ENCODE measurements at places on chromosomes 4 and X.
A peak's percentile ranks its signal among the peaks of the same experiment; 100 is the strongest.

- DNase-seq = no peak
Measured at GRCh38 chr4:153521999-153522801, 56.0 kb downstream of the TMEM131L start.

DNA sequence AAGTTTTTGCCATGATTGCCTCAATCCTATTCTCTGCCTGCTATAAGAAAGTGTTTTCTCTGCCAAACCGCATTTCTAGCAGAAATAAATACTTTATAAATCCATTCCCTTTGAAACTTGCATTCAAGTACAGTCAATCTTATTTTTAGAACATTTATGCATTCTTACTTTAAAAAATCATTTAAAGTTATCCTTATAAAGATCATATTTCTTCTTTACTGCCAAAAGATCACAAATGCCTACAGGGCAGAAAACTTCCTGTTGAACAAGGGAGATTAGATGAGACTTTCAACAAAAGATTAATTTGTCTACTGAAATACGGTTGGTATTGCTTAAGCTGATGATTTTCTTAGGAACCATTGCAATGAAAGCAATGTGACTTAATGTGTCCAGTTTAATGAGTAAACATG, 207.2 kb upstream of the SLIT2 start:
- DNase-seq = no peak

DNA sequence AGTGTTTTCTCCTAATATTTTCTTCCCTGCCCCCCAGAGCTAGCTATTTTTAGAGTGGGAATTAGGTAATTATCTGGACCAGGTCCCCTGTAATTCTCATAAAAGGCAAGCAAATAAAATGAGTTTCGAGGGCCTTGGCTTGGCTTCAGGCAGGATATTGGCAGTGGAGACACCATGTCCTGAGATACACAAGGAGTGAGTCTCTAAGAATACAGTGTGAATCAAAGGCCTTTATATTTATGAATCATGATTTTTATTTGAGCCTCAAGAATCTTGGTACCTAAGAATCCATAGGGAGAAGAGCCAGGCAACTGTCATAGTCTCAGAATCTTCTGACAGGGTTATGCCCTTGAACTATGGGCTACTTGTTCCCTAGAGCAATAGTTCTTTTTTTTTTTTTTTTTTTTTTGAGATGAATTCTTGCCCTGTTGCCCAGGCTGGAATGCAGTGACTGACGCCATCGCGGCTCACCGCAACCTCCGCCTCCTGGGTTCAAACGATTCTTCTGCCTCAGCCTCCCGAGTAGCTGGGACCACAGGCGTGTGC, 205.4 kb downstream of the LDB2 start:
- no peak for DNase-seq

DNA sequence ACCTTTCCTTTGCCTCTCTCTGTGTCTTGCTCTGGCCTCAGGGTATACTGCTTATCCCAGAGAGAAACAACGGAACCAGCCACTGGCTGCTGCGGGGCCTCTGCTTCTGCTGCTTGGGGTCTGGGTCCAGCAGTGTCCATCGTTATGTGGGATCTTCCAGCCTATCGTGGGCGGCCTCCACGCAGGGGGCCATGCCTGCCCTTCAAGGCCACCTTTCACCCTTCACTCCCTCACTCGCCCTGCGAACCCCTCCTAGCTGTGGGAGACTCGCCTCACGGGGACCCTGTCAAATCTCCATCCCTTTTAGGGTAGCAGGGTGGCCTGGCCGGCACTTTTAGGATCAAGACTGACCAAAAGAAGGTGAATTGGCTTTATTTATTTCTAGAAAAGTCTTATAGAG, 19.3 kb upstream of the ABLIM2 start:
- DNase-seq = no peak

- DNase-seq = no peak
Measured at GRCh38 chrX:70954871-70955270, 24.0 kb upstream of the SLC7A3 start.

DNA sequence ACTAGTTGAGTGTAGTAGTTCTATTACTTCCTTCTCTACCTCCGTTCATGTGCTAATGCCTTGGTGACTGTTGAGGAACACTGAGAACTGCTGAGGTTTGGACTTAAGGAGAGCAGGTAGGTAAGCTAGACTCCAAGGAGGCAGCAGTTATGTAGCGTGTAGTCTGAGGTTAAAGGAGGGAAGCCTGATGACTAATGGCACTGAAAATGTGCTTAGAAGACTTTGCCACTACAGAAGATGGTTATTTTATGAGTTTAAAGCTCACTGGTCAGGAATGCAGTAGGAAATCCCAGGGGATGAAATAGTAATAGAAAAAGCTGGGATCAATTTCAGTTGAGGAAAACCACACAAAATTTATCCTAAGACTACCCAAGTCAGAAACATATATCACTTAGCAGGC, 1077.3 kb downstream of the RAPGEF2 start:
- DNase-seq = no peak

DNA sequence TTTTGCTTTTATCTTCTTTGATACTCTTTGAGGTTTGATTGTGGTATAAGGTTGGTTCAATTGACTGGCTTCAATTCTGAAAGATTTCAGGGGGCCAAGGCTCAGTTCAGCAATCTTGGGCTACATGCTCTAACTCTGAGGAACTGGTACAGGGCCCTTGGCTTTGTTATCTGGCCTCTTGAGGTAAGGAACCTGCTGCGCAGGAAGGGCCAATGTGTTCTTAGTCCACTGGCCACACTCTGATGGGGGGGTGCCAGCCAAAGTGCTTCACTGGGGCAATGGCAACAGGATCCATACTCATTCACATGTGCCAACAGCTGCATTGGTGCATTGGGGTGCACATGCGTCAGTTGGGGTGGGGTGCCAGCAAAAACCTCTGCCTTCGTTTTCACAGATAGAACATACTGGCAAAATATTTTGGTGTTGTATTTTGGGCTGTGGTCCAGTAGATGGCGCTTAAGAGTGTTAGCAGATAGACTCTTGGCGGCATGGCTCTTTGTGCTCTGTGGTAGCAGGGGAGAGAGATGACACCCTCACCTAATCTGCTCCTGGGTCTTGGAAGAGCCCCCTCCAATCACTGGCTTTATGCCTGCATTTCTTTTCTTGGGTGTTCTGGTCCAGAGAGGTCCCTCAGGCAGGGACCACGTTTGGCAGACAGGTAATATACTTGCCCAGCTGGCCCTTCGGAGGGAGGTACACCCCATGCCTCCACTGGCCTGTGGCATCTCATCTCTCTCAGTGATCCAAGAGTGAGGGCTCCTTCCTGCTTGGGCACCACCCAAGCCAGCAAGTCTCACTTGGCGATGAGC, 42.9 kb downstream of the NDST3 start:
- DNase-seq = no peak

GRCh38 chrX:133434197-133434820, 19.0 kb upstream of the GPC4 start:
- no peak for DNase-seq

GRCh38 chrX:2374086-2374485, 126.7 kb downstream of the DHRSX start:
- no peak for DNase-seq

DNA sequence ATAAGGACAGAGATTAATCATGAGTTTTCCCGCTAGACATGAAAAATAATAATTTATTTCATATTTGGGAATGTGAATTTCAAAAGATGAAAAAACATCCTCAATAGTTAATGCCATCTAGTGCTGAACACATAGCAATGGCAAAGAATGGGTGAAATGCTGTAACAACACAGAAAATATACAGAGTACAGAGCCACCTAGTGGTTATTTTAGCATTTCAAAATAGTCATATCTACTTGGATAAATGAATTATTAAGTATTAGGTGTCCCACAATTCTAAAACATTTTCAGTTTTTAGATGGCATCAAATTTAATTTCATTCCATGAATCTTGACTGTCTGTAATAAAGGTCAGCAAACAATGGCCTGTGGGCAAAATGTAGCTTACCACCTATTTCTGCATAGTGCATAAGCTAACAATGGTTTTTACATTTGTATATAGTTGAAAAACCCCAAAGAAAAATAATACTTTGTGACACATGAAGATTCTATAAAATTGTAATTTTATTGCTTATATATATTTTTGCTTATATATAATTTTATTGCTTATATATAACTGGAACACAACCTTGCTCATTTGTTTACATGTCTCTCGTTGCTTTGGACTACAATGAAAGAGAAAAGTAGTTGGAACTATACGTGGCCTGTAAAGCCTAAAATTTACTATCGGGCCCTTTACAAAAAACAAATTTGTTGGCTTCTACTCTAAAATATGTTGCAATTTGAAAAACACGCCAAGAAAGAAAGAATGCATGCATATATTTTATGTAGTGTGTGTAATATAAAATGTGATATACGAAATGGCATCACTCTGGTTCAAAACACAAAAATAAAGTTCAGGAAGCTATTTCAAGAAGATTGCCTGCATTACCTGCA, 99.1 kb upstream of the FAM47C start:
- no peak for DNase-seq

DNA sequence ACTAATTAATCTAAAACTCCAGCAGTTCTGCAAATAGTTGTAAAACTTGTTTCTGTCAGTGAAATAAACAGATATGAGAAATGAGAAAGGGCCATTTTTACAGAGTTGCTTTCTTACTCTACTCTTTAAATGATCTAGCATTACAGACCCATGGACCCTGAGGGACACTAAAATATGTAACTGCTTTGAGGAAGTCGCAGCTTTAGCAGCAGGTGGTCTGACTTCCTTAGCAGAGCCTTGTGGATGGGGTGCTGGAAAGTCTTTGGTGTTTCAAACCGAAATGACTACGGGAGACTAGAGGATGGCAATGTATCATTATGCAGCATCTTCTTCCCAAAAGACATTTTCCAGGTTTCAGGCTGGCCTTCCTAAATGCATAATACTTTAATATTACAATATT, 18.7 kb downstream of the SHISA3 start:
- DNase-seq = no peak

DNA sequence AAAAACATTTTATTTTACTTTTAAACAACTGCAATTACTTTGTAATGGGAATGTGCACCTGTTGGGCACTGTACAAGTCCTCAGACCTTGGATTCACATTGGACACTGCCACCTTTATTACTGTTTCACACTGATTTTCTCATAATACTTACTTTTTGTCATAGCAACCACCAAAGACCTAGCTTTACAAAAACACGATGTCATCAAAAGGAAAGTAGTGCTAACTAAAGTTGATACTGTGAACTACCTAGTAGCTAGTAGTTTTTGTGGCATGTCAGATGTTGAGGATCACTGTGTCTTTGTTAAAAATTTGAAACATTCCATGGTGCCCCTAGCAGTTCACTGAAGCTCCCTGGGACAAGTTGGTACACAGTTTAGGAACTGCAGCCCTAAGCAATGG, 62.9 kb upstream of the HOPX start:
- DNase-seq = no peak

GRCh38 chrX:45850197-45850774, 649.6 kb upstream of the DIPK2B start:
- no peak for DNase-seq

DNA sequence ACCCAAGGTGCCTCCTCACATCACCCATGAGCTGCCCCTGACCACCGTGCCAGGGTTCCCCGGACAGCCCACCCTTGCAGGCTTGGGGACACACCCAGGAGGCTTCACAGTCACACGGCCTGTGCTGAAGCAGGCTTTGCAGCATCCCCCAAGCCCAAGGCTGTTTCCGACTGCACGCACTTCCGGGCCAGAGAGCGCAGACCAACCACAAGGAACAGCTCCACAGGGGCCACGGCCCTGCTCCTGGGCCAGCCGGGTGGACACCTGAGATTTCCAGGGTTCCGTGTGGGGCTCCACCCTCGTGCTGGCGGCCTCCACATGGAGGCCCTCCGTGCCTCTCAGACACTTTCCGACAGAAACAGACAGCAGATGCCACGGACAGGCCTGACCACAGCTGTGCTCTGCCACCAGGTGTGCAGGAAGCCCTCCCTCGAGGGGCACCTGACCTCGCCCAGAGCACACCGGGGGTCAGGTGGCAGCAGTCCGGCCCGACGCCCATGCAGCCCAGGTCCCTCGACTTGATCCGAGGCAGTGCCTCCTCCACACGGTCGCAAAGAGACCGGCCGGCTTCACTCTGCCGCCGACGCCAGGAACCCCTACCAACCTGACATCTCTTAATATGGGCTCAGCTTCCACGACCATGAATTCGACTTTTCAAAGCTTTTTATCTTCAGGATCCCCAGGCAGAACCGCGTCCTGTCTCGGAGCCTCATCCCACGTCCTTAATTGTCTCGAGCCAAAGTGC, 8.0 kb downstream of the CTBP1 start:
- no peak for DNase-seq

DNA sequence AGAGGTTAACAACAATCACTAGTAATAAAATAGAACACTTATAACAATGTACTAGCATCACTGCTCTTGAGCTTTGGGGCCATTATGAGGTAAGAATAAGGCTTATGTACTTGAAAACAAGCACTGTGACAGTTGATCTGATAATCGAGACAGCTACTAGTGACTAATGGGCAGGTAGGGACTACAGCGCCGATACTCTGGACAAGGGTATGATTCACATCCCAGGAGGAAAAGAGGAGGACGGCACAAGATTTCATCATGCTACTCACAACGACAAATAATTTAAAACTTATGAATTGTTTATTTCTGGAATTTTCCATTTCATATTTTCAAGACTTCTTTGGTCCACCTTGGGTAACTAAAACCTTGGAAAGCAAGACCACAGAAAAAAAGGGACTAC, 62.3 kb downstream of the FAM184B start:
- no peak for DNase-seq

- DNase-seq = no peak
Measured at GRCh38 chrX:107726816-107727534, 48.6 kb downstream of the TSC22D3 start.

DNA sequence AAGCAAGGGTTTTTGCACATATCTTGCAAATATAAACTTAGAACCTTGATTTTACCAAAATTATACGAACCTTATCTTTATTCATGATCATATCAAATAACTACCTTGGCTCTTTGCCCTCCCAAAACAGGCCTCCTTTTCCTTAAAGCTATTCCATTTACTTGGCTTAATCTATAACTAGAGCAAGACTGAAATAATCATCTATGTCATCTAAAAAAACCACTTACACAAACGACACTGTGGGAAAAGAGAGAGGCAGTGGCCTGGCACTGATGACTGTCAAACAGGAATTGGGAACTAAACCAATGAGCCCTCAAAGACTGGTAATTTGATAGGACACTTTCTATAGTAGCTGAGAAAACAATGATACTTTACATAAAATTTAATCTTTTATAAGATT, 11.7 kb upstream of the PTPN13 start:
- DNase-seq = no peak

DNA sequence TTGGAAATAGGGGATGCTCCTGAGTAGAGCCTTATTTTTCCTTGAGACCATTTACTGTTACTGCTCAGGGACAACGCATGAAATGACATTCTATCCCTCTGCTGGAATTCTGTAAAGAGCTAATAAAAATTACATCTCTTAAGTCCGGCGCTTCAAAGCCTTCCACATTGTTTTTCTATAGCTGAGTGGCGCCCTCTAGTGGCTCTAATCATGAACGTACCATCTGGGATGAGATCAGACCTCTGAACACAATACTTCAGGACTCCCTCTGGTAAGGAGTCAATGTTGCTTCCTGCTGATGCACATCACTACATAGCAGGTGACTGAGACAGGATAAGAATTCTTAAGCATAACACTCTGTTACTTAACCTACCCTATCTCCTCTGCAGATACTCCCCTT, 6.0 kb downstream of the HMGN5 start:
- peak; percentile 19 for DNase-seq

GRCh38 chrX:72381439-72382201, 75.9 kb upstream of the CITED1 start:
- no peak for DNase-seq

- DNase-seq = no peak
Measured at GRCh38 chrX:63961964-63962363, 176.9 kb upstream of the ARHGEF9 start.

Data from NCI-H524 treated with DMSO at 0.1 percent for 48 hours (cell line).